ENCODE measurements at places on chromosomes 7 and 10.

GRCh38 chr10:75450644-75451640, 19.5 kb downstream of the LRMDA start:
- no peak for DNase-seq

DNA sequence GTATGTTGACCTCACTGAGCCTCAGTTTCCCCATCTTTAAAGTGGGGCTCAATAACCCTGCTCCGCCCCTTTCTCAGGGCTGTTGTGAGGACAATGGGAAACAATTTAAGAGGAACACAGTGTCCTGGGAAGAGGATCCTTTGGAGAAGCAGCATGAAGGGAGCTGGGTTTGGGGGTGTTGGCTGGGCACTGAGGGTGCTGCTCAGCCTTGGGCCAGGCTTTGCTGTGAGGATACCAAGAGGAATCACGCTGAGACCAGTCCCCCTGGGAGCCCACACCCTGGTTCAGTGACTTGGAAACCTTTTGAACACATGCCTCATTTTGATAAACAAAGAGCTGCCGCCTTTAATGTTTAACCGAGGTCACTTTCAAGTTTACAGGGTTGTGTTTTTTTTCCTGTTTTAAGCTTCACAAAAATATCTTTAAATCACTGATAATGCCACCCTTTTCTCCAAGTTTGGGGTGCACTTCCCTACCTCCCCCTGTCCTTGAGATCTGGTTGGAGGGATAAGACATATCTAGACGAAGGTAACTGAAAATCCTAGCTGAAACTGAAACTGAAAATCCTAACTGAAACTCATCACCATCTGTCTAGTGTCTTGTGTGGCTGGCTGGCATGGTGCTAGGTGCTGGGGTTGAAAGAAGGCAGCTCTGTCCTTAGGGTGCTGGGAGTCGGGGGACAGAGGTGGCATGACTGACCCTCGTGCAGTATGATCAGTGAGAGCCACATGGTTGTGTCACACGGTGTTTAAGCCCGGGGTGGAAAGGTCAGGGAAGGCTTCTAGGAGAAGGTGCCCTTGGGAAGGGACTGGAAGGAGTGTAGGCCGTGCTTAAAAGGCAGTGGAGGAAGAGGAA, 27.7 kb downstream of the ZNF775 start:
- DNase-seq = no peak

DNA sequence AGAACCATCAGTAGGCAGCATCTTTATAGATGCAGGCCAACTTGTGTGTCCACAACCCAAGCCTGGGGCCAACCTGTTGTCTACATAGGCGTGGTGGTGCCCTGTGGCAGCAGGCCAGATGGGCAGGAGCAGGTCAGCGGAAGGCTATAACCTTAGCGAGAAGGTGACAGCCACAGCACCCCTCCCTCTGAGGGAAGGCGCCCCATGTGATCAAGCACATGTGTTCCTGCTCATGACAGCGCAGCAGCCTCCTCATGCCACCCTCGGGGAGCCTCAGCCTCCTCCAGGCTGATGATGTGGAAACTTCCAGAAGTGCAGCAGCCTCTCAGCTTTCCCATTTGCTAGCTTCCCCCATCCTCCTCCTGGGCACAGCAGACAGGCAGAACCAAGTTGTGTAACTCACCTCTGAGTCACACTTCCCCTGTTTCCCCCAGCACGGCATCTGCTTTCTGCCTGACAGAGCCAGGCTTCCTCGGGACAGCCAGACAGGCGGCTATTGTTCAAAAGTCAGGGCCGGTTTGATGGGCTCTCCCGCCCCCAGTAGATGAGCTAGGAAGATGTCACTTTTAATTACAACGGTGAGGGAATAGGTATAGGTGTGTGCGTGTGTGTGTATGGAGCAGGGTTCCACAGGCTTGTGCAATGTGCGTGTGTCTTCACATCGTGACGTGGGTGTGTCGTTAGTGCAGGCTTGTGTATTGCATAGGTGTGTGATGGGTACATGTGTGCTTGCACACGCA, 312.0 kb upstream of the ZMIZ1 start:
- peak; percentile 66 for DNase-seq

DNA sequence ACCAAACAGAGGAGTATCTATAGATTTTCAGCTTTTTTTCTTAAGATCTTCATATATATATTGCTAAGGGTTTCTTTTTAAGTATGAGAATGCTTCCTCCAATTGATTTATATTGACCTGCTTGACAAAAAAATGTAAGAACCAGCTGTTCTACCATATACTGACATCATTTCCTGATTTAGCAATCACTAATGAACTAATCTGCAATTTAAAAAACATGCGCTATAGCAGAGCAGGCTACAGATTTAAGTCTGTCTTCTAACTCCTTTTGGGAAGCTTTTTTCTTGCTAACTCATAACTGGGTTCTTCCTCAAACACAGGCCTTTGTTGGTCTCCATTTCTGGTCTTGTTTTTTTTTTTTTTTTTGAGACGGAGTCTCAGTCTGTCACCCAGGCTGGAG, 33.2 kb downstream of the ABCC2 start:
- DNase-seq = no peak

DNA sequence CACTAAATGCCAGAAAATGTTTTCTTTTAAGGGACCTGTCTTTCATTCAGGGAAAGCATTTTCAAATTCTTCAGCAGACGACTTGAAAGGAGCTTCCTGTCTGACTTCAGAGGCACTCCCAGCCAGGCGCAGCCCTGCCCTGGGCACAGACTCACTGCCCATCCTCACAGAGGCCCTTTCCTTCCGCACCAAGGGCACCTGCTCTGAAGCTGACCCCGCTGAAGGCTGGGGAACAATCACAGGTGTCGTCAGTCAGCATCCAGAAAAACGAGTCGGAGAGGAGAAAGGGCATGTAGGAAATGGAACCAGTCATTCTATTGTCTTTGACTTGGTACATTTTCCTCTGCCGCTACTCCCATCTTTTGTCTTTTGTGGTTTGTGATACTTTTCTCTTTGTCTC, 125.3 kb upstream of the PARD3 start:
- DNase-seq = no peak

DNA sequence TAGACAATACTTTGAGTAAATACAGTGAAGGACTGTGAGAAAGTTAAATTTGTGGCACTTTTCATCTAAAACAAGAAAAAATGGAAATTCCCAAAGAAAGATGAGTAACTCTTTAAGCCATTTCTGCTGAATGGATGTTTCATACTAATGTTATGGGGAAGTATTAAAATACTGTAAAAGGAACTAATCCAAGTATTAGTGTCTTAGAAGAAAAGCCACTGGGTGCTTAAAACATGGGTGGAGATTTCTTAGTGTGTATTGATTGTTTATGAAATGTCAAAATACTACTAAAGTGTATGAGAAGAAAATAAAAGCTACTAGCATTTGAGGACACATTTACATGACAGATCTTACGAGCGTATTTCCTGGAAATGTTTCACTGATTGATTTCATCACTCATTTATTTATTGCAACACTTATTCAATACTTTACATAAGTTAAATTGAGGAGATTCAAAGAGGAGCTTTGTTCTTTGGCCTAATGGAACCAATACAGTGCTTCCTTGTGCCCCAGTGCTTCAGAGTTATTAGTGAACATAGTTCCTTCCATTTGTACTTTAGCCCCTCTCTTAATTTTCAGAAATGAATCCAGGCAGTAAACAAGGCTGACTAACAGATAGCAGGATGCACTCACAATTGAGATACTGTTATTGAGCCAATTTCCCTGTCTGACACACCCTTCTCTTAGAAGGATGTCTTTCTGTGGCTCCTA, 155.5 kb upstream of the AHR start:
- no peak for DNase-seq

GRCh38 chr7:154914996-154915380, 87.9 kb downstream of the PAXIP1 start:
- DNase-seq = no peak

- no peak for DNase-seq
Observed at GRCh38 chr10:24889639-24890038, 62.8 kb downstream of the PRTFDC1 start.

GRCh38 chr10:13847201-13847631, 260.5 kb downstream of the PRPF18 start:
- DNase-seq = no peak

DNA sequence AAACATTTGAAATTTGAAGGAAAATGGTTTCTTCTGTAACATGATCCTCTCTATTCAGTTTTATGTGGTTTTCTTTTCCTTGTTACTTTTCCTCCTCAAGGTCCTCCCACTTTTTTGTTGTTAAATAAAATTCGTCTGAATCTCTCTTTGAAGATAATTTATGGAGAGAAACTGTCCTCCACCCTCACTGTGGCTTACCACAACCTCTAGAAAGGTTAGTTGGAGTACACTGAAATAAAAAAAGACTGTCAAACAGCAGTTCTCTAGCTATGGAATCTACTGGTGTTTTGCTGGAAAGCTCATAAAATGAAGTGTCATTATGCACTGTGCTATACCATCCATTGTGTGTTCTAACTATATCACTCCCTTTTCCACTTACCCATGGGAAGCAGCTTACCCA, 189.4 kb downstream of the HDAC9 start:
- no peak for DNase-seq

GRCh38 chr7:44277391-44277790, 48.0 kb downstream of the CAMK2B start:
- peak; percentile 5 for DNase-seq

- no peak for DNase-seq
Observed at GRCh38 chr7:75762350-75762917, 9.6 kb downstream of the CCL26 start.

DNA sequence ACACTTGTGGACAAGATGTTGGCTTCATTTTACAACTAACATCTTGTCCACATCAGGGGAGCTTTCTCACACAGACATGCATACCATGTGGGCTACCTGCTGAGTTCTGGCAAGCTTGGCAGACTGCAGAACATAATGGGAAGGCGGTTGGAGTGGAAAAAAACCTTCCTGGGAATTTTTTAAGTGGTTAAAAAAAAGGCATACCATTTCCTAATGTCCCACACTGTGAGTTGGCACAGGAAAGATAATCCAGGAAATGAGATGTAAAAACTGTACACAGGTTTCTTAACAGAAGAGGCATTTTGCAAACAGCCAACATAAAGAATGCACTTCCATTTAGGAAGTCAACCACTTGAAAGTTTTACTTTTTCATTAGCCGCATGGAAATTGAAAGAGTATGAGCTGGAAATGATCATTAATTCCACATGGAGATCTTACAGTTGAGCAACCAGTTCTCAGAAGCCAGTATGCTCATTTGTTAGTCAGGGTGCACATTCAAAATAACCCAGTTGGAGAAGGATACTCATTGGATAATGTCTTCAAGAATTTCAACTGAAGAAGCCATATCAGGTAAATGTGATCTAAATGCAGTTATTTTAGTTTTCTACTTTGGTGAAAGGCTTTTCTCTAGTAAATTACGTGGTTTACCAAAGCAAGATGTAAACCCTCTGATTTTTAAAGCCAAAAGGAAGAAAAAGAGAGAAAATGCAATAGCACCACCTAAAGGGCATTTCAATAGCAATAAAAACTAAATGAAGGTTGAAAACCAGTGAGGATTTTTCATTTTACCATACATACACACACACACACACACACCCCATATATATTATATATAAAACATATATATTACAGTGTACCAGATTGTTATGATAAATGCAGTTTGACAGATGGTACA, 194.0 kb downstream of the TAX1BP1 start:
- no peak for DNase-seq

DNA sequence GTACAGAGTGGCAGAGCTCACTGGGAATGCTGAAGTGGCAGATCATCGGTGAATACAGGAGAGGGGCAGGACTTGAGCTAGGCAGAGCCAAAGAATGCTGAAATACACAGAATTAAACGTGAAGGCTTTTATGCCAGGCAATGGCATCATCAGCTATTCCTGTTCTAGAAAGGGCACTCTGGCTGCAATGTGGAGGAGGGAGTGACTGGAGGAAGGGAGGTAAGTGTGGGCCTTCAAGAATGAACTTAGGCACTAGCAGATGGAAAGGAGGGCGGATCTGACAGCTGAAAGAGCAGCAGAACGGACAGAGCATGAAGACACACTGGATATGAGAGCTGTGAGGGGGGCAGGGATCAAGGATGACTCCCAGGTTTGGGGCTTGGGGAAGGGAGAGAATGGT, 12.0 kb upstream of the TM9SF3 start:
- no peak for DNase-seq

- DNase-seq = no peak
Observed at GRCh38 chr7:141320287-141320686, 230.9 kb upstream of the AGK start.

- DNase-seq = no peak
Observed at GRCh38 chr7:85567983-85568382, 381.1 kb upstream of the SEMA3D start.

DNA sequence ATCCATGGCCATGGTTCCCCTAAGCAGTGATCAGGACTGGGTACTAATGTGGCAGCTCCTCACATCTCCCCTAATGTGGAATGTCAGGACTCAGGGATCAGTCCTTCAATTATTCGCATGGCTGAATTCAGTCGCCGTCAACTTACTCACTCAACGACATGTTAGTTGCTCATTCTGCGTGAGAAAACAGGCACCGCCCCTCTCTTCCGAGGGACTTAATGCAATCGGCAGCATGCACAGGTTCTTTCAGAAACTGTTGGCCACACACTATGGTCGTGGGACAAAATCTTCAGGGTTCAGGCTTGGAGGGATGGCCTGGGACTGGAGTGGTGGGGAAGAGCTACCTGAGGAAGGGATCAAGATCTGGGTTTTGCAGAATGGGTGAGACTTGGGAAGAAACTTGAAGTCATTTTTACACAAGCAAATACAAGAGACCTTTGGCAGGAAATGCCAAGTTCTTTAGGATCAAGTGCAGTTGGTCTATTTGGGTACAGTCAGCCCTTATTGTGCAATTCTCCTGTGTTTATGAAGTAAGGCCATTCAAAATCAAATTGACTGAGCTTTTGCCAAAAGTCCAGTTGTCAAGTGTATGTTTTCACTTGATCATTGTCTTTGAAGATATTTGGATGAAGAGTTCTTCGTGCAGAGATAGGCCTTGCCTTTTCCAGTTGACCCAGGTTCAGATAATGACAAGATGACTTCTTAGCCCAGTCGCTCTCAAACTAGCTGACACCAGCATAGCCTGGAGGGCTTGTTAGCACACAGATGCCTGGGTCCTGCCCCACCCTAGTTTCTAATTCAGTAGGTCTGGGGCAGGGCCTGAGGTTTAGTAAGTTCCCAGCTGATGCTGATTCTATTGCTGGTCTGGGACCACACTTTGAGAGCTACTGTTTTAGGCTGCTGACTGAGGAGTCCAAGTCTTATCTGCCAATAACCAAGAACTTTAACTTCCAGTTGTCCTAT, 48.5 kb downstream of the LRRC18 start:
- no peak for DNase-seq

DNA sequence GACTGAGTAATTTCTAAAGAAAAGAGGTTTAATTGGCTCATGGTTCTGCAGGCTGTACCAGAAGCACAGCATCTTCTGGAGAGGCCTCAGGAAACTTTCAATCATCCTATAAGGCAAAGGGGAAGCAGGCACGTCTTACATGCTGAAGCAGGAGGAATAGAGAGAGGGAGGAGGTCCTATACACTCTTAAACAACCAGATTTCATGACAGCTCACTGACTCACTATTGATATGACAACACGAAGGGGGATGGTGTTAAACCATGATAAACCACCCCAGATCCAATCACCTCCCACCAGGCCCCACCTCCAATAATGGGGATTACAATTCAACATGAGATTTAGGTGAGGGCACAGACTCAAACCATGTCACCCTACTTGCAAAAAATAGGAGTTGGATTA, 201.5 kb downstream of the CDK14 start:
- DNase-seq = no peak

GRCh38 chr10:44056206-44056605, 328.7 kb downstream of the CXCL12 start:
- peak; percentile 60 for DNase-seq
